Activated T-helper 1 cell treated with anti-CD3 and anti-CD28 coated beads, Interleukin-2, amount 50 U/mL, for 16 hours (primary cell): ENCODE measurements at places on chromosomes 16 and 17.
A peak's percentile ranks its signal among the peaks of the same experiment; 100 is the strongest.

GRCh38 chr16:79714440-79714839 is 113.9 kb upstream of the MAF start:
- no peak for DNase-seq

GRCh38 chr16:17470908-17471718 is at the start of gene XYLT1:
Gene XYLT1, minus strand, starts transcription at chr16:17470960. Its CDS starts 164 bp downstream, at chr16:17470796.
- DNase-seq = peak; percentile 35

DNA sequence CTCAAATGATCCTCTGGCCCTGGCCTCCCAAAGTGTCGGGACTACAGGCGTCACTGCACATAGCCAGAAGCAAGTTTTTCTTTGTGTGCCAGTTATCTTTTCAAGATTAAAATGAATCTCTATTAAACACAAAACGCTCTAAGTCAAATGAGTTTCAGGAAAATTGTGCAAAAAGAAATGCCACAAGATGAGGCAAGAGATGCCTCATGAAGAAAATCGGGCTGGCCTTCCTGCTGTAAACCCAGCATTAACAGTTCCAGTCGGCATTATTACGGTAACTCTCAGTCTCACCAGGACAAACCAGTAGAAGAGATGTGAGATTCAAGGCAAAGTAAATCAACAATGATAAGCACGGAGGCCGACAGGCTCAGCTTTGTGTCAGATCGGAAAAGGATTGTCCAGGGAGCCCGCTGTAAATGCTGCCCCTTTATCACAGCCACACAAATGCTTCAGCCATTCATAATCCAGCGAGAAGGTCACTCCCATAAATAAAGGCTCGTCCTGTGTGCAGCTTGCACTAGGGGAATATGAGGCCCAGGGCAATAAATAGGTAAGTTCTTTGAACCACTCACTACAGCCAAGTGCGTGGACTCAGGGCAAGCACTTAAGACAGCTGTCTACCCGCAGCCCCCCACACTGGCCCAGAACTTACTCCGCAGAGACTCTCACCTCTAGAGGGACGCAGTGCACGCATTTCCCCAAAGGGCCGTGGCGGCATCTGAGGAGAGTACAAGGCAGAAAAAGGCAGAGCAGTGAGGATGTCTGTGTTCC is 27.2 kb downstream of the NPLOC4 start:
- DNase-seq = no peak

DNA sequence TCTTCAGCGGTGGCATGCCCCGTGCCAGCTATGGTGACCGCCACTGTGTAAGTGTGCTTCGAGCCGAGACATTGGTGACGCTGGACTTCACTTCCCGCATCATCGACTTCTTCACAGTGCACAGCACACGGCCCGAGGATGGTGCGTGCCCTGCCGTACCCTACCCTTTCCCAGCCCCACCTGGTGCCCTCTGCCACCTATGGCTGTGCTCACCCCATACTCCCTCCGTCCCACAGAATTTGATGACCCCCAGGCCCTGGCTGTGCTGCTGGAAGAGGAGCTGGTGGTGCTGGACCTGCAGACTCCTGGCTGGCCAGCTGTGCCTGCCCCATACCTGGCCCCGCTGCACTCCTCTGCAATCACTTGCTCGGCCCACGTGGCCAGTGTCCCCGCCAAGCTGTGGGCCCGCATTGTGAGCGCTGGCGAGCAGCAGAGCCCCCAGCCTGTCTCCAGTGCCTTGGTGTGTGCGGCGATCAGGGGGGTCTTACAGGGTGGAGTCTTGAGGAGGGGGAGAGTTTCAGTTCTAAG is 9.5 kb downstream of the LLGL1 start:
- DNase-seq = no peak

DNA sequence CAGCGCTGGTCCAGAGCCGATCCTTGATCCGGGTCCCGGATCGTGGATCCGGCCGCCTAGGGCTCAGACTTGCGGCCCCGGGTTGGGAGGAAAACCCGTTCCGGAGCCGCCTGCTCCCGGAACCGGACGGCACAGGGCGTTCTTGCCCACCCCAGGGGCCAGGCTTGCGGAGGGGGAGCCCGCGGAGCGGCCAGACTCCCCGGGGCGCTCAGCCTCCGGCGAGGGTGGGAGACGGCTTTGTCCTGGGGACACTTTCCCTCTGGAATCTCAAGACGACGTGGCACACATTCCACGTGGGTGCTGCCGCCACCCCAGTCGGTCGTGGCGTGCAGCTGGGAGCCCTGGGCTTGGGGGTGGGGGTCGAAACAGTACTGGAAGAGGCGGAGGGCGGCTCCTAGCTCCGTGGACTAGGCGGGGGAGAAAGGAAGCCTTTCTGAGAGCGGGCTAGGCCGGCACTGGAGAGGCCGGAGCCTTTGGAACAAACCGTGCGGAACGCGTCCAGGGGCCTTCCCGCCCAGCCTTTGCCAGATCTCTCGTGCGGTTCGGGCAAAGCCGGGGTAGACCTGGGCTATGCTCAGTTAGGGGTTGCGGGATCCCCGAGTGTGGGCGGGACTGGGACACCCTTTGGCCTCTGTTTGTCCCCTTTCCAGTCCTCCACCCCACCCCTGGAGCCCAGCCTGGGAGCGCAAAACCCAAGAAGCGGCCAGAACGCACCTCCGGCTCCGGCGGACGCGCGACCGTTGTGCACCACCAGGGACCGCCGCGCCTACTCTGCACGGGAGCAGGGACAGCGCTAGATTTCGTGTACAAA is 26.5 kb downstream of the SREBF1 start:
- DNase-seq = no peak

DNA sequence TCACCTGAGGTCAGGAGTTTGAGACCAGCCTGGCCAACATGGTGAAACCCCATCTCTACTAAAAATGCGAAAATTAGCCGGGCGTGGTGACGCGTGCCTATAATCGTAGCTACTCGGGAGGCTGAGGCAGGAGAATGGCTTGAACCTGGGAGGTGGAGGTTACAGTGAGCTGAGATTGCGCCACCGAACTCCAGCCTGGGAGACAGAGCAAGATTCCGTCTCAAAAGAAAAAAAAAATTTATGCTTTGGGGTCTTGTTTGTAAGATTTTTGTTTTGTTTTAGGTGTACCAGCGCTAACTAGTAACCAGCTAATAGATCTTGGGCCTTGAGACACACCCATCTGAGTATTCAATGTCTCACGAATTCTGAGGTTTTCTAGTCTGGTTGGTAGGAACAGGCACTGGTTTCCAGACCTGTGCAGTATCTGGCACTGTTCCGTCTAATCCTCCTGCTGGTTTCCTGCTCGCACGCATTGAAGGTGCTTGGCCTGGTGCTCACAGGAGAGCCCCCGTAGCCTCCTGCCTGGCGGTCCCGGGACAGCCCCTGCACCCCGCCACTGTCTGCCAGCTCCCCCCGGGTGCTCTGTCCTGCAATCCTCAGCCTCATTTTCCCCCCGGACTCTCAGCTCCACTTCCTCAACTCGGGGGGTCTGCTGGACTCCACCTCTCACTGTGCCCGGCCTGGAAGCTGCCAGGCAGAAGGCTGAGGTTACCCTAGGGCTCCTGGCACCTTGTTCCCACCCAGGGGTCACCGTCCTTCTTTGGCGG is 10.6 kb upstream of the DUS1L start:
- DNase-seq = no peak

DNA sequence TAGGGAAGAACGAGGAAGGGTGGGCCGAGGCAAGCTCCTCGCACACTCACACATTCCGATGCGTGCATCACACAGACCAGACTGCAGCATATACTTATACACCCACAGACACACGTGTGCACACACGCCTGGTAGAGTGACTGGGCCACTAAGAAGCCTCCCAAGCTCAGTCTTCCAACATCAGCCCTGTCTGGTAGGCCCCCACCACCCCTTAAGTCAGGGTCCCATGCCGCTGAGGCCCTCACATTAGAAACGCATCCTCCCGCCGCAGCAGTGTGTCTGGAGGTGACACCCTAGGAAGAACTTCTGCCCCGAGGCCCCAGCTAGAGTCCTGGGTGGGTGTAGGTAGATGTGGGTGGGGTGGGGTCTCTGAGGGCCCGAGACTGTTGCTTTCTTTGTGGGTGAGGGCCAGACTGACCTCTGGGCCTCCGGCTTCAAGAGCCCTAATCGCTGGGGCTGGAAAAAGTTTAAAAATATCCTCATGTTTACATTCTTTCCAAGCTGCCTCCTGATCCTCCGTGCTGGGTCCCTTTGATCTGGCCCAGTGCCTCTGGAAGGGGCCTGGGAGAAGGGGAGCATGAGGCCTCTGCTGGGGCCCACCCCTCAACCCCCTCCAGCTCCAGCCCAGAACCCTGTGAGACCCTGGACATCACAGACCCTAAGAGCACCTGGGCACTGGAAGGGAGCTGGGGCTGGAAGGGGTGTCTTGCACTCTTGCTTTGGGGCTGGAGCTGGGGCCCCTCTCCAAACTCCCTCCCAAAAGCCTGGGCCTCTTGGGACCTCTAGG is 13.6 kb downstream of the CDH16 start:
- no peak for DNase-seq

- DNase-seq = no peak
Observed at GRCh38 chr16:89023151-89023551, 46.1 kb upstream of the CBFA2T3 start.

- DNase-seq = no peak
Observed at GRCh38 chr17:75594499-75595283, 7.1 kb downstream of the MYO15B start.

GRCh38 chr16:85204242-85205010 is 92.2 kb upstream of the CIBAR2 start:
- no peak for DNase-seq

DNA sequence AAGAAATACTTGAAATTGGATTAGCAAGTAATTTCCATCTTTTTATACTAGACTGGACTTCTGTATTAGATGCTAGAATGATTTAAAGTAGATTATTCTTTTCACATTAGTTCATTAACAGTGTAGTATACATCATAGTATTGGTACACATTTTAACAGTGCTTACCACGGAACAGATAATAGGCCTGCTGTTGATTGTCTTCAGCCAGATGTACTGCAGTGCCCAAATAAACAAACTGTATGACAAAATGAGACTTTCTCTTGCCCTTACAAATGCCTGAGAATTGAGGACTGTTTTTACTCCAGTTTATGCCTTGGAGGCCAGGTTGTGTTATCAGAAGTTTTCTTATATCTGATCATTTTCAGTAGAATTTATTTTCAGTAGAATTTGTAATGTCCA is 631 bp downstream of the EVI2A start:
- no peak for DNase-seq

DNA sequence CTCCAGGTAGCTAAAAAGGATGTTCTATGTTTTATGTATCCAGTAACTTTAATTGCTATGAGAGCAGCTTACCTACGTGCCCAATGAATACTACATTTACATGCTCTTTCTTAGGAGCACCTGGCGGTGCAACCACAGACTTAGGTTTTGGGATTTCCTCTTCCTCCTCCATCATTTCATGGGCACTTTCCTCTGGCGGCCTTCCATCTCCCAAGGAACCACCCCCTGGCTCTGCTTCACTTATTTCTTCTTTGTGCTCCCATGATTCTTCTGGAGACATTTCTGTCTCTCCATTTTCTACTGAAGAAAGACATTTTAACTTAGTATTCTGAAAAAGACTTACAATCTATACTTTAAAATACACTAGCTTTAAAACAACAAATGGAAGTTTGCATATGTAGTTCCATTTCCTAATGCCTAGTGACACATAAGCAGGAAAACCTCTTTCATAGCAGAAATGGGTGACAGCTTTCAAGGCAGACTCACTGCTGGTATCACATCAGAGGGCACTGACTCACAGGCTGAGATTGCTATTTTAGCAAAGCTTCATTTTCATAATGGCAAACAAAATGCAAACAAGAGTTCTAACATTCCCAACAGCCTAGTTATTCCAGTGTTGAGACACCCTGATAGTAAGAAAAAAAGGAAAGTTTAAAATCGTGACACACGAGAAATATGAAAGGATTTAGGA is 19.1 kb downstream of the GSPT1 start:
- no peak for DNase-seq

DNA sequence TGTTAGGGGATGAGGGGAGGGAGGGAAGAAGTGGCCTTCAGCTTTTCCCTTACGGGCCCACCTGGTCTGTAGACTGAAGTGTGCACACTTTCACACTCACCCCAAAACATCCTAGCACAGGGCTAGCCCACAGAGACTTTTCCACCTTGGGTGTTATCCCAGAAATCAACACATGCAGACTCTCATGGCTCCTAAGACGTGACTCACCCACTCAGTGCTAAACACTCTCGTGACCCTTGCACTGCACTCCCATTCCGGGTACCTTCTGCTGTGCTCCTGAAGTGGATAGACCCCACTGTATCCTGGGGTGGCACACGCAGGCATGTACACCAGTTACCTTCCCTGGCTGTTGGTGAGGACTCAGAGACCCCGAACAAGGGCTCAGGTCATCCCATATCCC is 23.0 kb upstream of the ABCC3 start:
- no peak for DNase-seq

- DNase-seq = no peak
Observed at GRCh38 chr16:52680993-52681392, 134.1 kb upstream of the TOX3 start.

- no peak for DNase-seq
Observed at GRCh38 chr17:81159611-81160265, 5.6 kb upstream of the PVALEF start.

- DNase-seq = no peak
Observed at GRCh38 chr16:17448640-17449638, 21.8 kb downstream of the XYLT1 start.

DNA sequence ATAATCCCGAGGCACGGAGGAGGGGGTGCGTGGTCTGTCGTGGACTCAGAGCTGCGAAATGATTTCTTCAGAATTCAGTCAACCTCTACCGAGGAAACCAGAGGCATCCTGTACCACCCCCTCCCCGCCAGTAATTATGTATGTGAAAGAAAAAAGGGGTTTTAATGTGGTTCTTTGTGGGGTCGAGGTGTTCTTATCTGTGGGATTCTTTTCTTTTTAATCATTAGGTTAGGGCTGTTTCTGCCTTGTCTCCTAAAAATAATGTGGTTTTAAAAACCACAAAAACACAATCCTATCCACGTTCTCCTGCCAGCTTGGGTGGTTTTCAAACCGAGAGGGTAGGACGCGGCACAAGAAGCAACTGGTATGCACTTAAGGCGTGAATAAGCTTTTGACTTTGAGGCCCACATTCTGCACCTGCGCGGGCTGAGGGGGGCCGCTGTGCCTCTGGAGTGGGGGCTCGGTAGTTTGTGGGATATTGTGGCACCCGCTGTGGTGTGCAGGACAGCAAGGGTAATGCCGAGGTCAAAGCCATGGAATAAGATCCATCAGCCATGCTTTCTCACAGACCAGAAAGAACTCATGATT is 1.0 kb downstream of the SLC47A1 start:
- no peak for DNase-seq

DNA sequence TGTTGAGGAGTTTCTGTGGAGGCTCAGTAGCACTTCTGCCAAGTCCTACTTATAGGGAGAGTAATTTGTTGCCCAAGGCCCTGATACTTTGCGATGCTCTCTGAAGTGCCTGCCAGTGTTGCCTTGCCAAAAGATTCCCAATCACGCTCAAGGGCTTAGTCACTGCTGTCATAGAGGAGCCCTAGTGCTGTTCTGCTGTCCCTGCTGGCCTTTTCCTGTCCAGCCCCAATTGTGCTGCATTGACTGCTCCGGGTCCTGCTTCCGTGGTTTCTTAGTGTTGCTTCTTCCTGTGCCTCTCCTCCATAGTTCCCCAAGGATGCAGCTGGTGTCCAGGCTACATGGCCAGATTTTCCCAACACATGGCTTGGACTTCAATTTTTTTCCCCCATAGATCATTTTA is 13.9 kb downstream of the NUP93 start:
- no peak for DNase-seq

- no peak for DNase-seq
Observed at GRCh38 chr16:20147091-20147490, 73.4 kb upstream of the GPR139 start.

GRCh38 chr16:20318437-20318836 is 8.9 kb downstream of the GP2 start:
- DNase-seq = no peak
